ENCODE measurements at places on chromosomes 4 and X.

- H3K36me3 ChIP-seq: no peaks in the 10 kb centered on the region
- no peaks in the 10 kb centered on the region for H3K27me3 ChIP-seq
Measured at GRCh38 chr4:81179326-81179725, 35.7 kb downstream of the PRKG2 start.

GRCh38 chr4:52968241-52968640 is 106.1 kb downstream of the RASL11B start:
- DNase-seq: no peak
- no peak overlapping the region for H3K27ac ChIP-seq
- no peaks in the 10 kb centered on the region for H3K36me3 ChIP-seq

- no peaks in the 10 kb centered on the region for H3K4me1 ChIP-seq
- H3K36me3 ChIP-seq: peaks cover 7% of the 10 kb centered on the region
- H3K27ac ChIP-seq: no peak overlapping the region
- no peaks in the 10 kb centered on the region for H3K27me3 ChIP-seq
- H3K4me3 ChIP-seq: no peak overlapping the region
Measured at GRCh38 chr4:26632916-26633315, 49.0 kb downstream of the TBC1D19 start.

DNA sequence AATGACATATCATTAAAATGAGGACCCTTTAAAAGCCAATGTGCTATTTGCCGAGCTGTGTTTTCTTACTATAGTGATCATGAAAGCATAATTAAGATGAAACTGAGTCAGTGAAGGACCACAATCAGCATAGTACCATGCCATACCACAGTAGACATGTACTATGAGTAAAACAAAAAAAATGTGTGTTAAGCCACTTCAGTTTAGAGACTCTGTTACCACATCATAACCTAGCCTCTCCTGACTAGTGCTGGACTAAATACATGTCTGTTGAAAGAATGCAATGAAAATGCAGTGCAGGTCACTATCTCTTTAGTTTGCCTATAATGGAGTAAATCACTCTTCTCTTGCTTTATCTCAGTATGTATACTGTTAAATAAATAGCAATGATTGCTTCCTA is 12.3 kb upstream of the DDX53 start:
- no peaks in the 10 kb centered on the region for H3K36me3 ChIP-seq
- no peak overlapping the region for H3K4me3 ChIP-seq
- H3K27me3 ChIP-seq: no peaks in the 10 kb centered on the region
- no peak for DNase-seq
- H3K4me1 ChIP-seq: no peaks in the 10 kb centered on the region
- no peak overlapping the region for H3K27ac ChIP-seq

DNA sequence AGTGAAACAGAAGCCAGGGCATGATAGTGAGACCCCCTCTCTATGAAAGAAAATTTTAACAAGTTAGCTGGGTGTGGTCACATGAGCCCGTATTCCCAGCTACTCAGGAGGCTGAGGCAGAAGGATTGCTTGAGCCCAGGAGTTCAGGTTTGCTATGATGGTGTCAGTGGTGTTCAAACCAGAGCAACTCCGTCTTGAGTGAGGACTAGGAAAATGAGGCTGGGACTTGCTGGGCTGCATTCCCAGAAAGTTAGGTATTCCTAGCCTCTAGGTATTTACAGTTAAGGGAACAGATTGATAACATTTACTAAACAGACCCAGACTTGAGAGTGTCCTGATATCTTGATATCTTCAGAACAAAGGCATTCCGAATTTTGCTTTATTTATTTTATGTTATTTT is 37.0 kb upstream of the NOCT start:
- no peak overlapping the region for H3K27ac ChIP-seq
- DNase-seq: peak; percentile 21
- no peaks in the 10 kb centered on the region for H3K27me3 ChIP-seq
- no peak overlapping the region for H3K4me3 ChIP-seq
- H3K36me3 ChIP-seq: no peaks in the 10 kb centered on the region

DNA sequence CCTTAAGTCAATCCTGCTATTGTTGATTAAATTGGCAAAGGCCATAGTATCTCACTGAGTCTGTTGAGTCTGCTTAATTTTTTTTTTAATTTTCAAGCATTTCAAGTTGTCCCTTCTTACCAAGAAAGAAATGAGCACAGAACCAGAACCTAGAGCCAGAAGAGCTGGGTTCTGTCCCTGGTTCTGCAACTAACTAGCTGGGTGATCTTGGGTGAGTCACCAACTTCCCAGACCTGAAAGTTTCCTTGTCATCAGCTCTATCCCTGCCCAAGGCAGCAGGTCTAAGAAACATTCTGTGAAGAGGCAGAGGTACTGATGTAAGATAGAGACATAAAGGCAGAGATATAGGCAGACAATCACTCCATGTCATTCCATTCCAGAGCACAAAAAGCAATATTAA is 17.3 kb downstream of the TEC start:
- no peak overlapping the region for H3K27ac ChIP-seq
- H3K4me3 ChIP-seq: no peak overlapping the region
- H3K36me3 ChIP-seq: no peaks in the 10 kb centered on the region
- DNase-seq: no peak

- no peak for DNase-seq
- H3K27me3 ChIP-seq: no peaks in the 10 kb centered on the region
- H3K4me3 ChIP-seq: peak overlapping the region; percentile 61
- no peaks in the 10 kb centered on the region for H3K36me3 ChIP-seq
Measured at GRCh38 chr4:90128961-90129495, 1.8 kb downstream of the CCSER1 start.

- H3K36me3 ChIP-seq: no peaks in the 10 kb centered on the region
- no peaks in the 10 kb centered on the region for H3K4me1 ChIP-seq
- H3K27me3 ChIP-seq: no peaks in the 10 kb centered on the region
- H3K4me3 ChIP-seq: no peak overlapping the region
- H3K27ac ChIP-seq: no peak overlapping the region
Measured at GRCh38 chr4:5127556-5127955, 76.3 kb downstream of the STK32B start.

- H3K4me3 ChIP-seq: no peak overlapping the region
- DNase-seq: no peak
- no peak overlapping the region for H3K27ac ChIP-seq
- no peaks in the 10 kb centered on the region for H3K27me3 ChIP-seq
- no peaks in the 10 kb centered on the region for H3K4me1 ChIP-seq
Measured at GRCh38 chr4:157280673-157281072, 60.1 kb downstream of the GRIA2 start.
